ENCODE measurements at places on chromosomes 6 and 20. TPM values are rescaled to one million over a fixed set of nuclear protein-coding genes. Genes with fewer than 3 reads are reported as not detected.

- DNase-seq: no peak
Measured at GRCh38 chr20:47622118-47622665, 120.5 kb downstream of the NCOA3 start.

DNA sequence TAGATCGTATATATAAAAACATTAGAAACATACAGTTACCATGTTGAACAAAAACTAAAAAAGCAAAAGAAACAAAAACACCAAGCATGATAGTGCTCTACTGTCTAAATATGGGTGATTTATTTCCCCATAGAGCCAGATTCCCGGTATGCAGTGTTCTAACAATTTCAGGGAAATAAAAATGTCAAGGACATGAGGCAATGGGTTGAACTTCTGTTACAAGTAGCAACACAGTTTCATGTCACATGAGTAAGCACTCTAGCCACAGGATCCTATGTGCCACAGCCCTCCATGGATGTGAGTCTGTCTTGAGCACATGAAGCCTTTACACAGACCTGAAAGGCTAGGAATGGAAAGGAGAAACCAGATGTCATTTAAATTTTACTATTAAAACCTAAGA, 96.0 kb downstream of the MAP3K5 start:
- DNase-seq: no peak

DNA sequence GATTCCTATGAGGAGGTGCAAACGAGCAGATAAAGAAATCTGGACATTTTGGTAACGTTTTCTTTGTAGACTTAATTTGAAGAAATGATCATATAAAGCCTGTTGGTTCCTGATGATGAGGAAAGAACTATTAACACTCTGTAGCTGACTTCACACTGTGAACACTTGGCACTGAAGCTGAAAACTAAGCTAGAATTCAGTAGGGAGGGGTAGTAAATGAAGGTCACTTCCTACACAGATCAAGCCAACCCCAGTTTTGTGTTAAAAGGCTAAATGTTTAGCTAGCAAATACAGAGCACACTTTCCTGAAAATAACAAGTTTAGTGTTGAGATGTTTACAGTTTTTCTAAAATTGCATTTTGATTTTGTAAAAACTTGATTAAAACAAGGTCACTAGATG, 296.2 kb upstream of the PRDM1 start:
- DNase-seq: no peak

- DNase-seq: peak; percentile 55
Measured at GRCh38 chr6:129567374-129567773, 142.6 kb downstream of the ARHGAP18 start.

GRCh38 chr20:1894951-1895673, at the start of gene SIRPA:
Gene SIRPA, plus strand, starts transcription at chr20:1895407. Its CDS starts 41 bp downstream, at chr20:1895448.
- no peak for DNase-seq

- no peak for DNase-seq
Measured at GRCh38 chr6:44161997-44162338, 3.3 kb downstream of the CAPN11 start.

- DNase-seq: no peak
Measured at GRCh38 chr20:17646961-17647301, 35.1 kb downstream of the RRBP1 start.

- peak; percentile 77 for DNase-seq
Measured at GRCh38 chr6:111793711-111794111, 79.5 kb downstream of the FYN start.

GRCh38 chr20:59318201-59318790, 17.9 kb downstream of the EDN3 start:
- no peak for DNase-seq

The ZNF341 gene
- total RNA-seq: 5.2 TPM

The SAMD3 gene
- total RNA-seq: 22.1 TPM

The GPSM3 gene
- 216 TPM for total RNA-seq

The NCR2 gene
- total RNA-seq: 1.3 TPM
